ENCODE measurements at places on chromosomes 6 and 20.

DNA sequence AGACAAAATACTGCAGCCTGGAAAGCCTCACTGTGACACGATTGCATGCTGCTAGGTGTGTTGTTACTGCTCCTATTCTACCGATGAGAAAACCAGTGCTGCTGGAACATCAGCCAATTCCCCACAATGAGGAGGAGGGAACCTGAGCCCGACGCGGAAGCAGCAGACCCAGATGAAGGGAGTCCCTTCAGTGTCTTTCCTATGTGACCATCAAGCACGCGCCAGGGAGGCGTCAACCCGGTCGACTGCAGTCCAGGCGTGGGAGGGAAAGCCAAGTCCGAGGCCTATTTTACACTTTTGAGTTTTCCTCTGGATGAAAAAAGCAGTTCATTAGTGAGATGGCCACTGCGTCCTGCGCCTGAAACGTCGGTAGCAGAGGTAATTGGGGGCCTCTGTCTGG, 63.3 kb downstream of the STK35 start:
- no peak for DNase-seq

DNA sequence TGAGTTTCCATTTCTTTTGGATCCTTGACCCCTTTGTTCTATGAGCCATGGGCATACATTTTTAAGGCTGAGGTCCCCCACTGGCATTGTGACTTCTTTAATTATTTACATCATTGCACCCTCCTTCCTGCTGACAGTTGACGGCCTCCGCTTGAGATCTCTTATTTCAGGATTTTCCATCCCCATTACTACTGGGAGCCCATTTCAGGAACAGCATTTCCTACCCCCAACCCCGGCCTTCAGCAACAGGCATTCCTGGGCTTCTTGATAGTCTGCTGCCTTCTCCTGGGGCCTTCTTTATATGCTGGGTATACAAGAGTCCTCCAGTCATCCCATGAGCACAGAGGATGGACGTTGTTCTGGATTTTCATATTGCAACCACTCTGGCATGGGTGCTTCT, 3.8 kb downstream of the ULBP1 start:
- DNase-seq, result no peak

DNA sequence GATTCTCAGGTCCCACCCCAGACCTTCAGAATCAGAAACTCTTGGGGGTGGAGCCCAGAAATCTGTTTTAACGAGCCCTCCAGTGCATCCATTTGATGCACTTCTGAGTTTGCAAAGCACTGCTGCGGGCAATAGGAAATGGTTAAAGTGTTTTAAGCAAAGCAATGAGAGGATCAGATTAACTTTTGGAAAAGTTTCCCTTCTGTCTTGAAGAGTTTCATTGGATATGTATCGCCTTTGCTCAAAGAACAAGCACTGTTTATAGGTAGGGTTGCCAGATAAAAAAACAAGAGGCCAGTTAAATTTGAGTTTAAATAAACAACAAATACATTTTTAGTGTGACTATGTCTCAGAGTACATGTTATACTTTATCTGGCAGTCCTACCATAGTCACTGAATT, 226.0 kb downstream of the BMP7 start:
- no peak for DNase-seq

DNA sequence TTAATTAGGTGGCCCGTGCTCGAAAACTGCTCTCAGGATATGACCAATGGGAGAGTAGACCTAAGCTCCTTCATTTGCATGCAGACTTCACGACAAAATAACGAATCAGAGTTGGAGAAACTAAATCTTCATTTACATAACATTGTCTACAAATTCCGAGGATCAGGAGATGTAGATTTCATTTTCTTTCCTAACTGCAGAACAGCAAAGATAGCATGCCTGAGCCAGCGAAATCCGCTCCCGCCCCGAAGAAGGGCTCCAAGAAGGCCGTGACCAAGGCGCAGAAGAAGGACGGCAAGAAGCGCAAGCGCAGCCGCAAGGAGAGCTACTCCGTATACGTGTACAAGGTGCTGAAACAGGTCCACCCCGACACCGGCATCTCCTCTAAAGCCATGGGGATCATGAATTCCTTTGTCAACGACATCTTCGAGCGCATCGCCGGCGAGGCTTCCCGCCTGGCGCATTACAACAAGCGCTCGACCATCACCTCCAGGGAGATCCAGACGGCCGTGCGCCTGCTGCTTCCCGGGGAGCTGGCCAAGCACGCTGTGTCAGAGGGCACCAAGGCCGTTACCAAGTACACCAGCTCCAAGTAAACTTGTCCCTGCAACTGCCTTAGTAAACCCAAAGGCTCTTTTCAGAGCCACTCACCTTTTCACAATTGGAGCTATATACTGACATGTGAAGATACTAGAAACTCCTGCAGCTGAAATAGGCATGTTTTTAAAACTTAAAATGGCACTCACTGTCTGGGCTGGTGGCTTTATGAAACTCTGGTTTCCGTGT, 96.5 kb downstream of the HFE start:
- peak; percentile 44 for DNase-seq

DNA sequence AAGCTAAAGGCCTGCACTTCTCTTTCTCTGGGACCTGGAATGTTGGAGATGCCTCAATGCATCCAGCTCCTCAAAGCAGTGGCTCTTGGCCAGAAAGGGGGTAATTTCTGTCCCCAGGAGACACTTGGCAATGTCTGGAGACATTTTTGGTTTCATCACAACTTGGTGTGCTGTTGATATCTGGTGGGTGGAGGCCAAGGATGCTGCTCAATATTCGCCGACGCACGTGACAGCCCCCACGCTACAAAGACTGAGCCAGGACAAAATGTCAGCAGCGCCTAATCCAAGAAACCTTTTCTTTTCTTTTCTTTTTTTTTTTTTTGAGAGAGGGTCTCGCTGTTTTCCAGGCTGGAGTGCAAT, 79.8 kb downstream of the SULF2 start:
- no peak for DNase-seq

GRCh38 chr20:44723391-44723790, 8.2 kb downstream of the CCN5 start:
- DNase-seq, result no peak

- DNase-seq, result no peak
These were observed 30.5 kb upstream of the GLP1R start for GRCh38 chr6:39018103-39018502.

DNA sequence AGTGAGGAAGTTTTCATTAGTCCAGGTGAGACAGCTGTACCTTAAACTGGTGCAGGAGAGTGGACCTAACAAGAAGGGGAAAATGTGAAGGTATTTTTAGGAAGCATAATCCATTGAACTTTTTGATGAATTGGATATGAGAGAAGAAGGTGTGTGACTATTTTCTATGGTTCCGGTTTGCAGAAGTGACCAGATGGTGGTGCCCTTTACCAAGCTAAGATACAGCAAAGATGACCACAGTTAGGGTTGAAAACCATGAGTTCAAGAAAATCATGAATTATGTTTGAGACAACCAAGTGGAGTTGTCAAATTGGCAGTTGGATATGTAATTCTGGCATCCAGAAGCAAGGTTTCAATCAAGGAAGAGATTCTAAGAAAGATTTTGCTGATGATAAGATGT, 61.9 kb upstream of the NRSN1 start:
- no peak for DNase-seq

DNA sequence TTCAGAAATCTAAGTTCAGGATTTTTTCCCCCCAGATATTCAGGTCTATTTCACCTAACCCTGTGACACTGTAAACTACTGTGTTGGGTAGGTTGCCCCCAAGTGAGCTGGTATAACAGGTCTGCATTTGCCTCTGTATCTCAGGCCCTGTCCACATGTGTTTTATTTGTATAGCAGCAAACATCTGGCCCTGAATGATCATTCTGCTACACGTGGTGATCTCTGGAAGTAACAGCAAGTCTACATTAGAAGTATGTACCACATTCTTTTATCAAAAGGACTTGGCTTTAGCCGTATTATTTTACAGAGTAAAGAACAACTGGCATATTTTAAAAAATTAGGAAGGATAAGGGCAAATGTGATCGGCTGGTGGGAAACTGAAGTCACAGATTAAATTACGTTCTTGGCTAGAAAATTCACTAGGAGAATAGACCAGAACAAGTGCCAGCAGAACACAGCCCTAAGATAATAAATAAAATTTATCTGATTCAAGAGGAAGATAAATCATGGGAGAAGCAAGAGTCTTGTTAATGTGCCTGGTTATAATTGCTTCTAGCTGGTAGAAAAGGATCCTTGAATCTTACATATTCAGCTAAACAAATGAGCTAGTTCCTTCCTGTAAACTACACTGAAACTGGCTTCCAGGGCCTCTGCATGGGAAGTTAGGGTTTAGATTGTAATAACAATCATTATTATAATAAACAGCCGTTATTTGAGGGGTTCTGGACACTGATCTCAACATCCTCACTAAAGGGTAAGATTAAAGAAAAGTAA, 192.1 kb downstream of the SAMD5 start:
- DNase-seq, result no peak

DNA sequence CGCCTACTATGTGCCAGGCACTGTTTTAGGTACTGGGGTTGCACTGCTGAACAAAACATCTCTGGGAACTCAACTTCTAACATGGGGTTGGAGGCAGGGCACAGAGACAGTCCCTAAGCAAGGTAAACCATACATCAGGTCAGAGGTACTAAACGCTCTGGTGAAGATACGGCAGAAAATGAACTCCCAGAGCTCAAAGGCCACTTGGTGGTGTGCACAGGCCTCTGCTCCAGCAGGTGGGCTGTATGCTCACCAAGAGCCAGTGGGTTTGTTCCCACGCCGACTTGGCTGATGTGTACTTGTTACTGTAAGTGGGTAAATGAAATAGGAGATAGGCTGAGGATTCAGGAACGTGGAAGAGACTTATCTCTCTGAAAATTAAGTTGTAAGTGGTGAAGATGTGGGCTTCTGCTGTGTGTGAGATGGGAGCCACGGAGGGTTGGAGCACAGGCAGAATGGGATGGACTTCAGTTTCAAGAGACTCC, 133.4 kb downstream of the PREX1 start:
- DNase-seq, result no peak

DNA sequence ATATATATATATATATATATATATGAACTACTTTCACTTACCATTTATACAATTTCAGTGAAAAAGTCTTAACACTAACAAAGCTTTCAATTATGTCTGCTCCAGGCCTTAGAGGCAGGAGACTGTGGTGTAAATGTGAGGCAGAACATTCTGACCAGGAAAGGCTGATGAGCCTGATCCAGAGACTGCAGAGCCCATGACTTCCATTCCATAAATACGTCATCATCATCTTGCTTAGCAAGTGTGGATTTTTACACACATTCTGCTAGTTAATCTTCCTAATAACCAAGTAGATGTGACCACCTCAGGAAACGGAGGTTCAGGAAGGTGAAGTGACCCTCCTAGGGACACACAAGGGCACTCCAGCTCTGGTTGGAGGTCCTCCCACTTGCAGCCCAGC, 14.9 kb downstream of the TRERF1 start:
- no peak for DNase-seq

DNA sequence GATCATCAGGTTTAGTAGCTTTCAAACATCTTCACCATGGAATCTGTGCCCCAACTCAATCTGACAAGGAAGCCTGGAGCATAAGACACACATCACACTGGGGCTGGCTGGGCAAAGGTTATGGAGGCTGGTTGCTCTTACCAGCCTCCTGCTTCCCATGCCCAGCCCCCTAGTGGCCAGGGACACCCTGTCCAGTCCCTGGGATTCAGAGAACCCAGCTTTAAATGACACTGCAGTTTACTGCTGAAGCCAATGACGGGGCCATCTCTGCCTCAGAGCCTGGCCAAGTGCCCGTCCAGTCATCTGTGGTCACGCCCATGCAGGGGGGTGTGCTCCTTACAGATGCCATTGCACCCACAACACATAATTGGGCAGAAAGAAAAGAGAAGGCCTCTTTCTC, 272.9 kb downstream of the SMOC2 start:
- no peak for DNase-seq

DNA sequence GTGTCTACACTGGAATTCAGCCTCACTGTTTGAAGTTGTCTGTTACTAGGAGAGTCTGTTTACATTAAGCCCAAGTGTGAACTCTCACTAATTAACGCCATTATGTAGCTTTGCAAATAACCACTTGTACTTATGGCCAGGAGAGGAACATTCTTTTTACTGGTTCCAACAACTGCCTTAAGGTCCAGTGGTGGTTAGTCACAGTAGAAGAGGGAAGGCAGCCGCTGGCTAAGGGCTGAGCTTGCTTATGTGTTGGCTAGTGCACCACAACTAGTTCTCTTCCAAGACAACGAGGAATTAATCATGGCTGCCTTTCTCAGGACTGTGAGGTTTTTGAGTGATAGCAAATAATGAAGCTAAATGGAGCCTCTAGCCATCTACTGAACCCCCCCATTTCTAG, 14.9 kb upstream of the SLC22A23 start:
- no peak for DNase-seq

DNA sequence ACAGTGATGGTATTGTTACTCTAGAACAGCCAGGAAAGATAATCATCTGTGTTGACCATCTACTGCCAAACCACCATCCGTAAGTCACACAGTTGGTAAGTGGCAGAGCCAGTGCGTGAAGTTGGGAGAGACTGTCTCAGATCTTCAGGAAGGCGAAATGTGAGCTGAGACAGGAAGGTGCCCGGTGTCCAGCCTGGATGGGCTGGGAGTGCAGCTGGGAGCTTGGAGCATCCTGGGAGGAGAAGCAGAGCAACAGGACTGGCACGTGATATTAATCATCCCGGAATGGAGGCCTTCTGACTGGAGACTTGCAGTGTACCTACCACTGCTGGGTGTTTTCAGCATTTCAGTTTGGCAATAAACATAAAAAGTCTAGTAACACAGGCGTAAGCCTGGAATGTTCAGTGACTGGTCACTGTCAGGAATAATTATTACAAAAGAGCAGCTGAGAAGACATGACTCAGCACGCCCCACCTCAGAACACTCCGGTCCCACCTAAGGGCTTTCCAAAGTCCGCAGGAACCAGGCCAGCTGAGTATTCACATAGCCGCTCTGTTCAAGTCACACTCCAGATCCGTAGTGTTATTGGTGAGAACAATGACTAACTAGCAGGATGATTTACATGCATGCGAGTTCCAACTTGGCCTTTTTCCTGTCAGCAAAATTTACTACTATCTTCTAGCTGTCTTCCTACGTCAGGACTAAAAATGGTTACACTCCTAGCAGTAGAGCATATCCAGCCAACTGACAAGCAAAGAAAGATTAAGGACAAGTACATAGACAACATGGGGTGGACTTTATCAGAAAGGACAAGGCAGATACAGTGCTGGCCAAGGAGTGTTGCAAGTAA, 45.1 kb upstream of the PNRC1 start:
- no peak for DNase-seq

DNA sequence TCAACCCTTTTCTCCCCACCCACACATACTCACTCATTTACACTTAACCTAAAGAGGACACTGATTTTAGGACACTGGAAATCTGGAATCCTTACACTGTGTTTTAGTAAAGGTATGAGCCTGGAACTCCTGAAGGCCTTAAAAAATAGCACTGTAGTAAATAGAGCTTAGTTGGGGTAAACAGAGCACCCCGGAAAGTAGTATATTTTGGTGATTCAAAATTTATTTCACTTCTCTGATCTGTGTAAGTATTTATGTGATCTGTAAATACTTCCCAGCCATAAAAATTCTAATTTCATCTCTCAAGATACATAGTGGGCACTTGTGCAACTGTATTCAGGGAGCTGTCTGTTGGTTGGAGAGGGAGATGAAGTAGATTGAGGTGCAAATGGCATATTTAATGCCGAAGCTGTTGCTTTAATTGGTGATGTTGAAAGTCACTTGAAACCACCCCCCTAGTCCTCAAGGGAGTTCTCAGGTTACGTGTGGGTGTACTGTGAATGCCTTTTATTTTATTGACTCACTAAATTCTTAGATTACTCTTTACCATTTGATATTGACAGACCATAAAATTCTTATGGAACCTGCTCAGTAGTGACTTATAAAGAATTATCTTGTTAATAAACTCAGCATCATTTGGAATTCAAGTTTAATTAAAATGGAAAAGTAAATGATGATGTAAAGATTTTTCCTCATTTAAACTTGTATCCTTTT, 154.9 kb downstream of the SOX4 start:
- DNase-seq, result no peak

Measured in effector memory CD4-positive, alpha-beta T cell (primary cell).